Suppressor macrophage (primary cell): ENCODE measurements at places on chromosomes 11 and 22.

- peak; percentile 91 for DNase-seq
These were observed 4.1 kb downstream of the MIOX start for GRCh38 chr22:50490531-50491308.

- DNase-seq, result no peak
These were observed 68.1 kb downstream of the GRIK4 start for GRCh38 chr11:120579611-120580031.

DNA sequence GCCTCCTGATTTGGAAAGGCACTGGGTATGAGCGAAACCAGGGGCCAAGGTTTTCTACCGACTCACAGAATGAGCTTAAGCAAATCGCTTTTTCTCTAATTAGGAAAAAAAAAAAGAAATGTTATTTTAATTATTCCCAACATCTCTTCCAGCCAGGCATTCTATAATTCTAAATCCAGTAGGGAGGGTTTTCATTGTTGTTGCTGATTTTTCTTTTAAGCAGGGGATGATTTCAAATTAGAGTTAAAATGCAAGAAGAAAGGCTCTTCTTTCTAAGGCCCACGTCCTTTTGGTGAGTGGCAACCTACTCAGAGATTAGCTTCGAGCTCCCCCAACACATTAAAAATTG is 8.9 kb downstream of the MYH9 start:
- DNase-seq, result no peak

GRCh38 chr11:1690167-1691025 is 6.6 kb upstream of the KRTAP5-6 start:
- no peak for DNase-seq

- no peak for DNase-seq
These were observed 1374.2 kb downstream of the FAM181B start for GRCh38 chr11:81359476-81359875.

DNA sequence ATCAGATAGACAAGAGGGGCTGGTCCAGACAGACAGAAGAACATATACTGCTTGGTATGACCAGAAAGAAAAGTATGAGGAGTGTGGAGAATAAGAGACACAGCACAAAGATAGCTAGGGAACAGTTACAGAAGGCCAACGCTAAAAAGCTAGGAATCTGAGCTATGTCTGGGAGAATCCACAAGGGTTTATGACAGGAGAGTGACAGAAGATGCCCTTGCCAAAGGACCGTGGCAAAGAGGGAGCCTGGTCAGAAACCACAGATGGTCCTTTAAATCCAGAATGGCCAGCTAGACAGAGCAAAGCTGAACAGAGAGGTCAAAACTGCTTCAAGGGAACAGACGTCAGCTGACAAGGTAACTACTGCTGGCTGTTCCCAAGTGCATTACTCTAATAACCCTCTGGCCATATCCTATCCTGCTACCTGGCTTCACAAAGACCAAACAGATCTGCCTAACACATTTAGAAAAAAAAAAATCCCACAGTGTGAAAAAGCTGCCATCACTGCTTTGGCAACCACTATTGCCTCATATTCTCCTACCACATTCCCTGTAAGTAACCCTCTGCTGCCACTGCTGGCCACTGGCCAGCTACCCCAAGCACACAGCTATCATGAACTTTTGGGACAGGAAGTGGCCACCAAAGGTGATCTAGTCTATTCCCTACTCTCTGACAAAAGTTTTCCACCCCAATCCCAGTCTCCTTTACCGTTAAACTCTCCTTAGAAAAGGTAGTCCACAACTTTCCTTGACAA is 7.3 kb downstream of the SERGEF start:
- DNase-seq, result no peak

- DNase-seq, result no peak
These were observed 4.8 kb downstream of the POU2F3 start for GRCh38 chr11:120244476-120245365.

DNA sequence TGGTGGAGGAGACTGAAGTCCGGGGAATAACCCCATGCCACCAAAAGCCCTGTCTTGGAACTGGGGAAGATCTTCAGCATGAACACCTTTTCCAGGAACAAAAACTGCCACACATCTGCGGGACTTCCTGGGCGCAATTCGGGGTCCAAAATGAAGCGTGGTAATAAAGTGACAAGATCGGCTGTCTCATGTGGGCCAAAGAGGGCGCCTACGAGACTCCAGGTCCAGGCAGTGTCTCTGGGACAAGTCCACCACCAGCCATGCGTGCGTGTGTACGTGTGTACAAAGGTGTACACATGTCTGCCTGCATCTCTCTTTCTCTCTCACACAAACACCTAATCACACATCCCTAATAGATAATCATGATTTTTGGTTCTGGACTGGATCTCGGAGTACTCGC is 8.9 kb upstream of the MYBPC3 start:
- DNase-seq, result no peak

GRCh38 chr22:28332410-28332809 is 347.2 kb downstream of the TTC28 start:
- DNase-seq, result no peak

GRCh38 chr11:12223771-12224536 is 113.6 kb downstream of the MICAL2 start:
- DNase-seq, result no peak
